ENCODE measurements at places on chromosomes 3 and 15.

DNA sequence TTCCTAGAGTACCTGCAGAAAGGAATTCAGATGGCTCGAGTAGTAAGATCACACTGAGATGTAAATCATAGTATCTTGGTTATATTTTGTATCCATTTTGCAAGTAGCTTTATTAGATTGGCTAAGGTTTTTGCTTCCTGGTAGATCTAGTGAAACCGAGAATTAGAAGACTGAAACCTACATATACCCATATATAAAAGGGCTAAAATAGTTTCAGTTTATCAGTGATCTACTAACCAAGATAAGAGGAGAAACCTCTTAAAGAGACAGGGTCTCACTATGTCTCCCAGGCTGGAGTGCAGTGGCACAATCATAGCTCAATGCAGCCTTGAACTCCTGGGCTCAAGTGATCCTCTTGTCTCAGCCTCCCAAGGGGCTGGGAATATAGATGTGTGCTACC lies 135.3 kb downstream of the PCCB start:
- no peak for DNase-seq

DNA sequence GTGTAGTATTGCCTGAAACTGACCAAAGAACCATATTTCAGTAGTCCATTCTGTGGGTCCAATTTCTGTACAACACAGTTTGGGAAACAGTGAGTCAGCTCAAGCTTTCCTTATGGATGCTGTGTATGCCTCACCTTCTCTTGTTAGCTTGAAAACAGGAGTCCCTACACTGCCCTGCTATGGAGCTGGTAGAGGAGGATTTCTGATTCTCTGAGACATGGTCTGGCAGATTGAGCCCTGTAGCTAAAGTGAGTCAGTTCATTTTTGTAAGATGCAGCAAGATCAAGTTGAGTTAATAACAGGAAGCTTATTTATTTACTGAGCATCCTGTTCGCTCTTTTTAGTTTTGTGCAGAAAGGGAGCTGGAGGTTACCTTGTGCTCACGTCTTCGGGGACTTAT lies 424.1 kb upstream of the RBMS3 start:
- DNase-seq, result no peak

GRCh38 chr3:103907567-103907966 lies 1459.1 kb upstream of the ALCAM start:
- DNase-seq, result no peak

DNA sequence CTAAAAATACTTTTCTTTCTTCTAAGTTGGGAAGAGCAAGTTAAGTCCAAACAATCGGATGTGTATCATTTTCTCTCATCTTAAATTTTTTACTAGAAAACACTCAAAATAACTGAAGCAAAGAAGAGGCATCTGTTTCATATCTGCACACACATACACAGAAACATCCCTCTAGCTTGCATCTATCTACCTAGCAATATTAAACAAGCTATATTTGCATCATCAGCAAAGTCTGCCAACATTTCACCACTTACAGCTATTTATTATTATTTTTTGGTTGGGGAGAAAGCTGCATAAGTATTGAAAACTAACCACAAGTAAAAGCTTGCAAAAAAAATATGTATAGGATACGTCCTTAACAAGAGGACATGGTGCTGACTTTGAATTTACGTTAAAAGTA lies 1.9 kb downstream of the GOLIM4 start:
- DNase-seq, result no peak

DNA sequence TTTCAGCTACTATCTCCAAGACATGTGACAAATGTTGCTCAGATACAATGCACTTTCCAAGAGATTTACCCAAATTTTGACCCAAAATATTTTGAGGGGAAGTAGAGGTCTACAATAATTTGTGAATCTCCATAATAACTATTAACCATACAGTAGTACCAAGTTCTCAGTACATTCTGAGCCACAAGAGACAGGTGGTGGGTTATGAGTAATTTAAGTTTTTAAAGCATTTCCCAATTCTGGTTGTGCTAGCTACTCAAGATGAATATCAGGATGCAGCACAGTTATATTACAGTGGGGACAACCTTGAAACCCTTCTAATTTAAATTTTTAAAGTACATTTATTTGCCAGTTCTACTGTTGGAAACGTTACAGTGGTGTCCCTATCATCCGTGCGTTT lies 92.2 kb upstream of the MITF start:
- DNase-seq, result no peak
